ENCODE measurements at places on chromosomes 1 and 21. TPM values are rescaled to one million over a fixed set of nuclear protein-coding genes. Genes with fewer than 3 reads are reported as not detected.

The BEND5 gene
- total RNA-seq: 1.2 TPM

The FLG2 gene
- total RNA-seq: not detected

The IQGAP3 gene
- 48.9 TPM for total RNA-seq

The BARHL2 gene
- total RNA-seq: not detected

The CFHR2 gene
- not detected for total RNA-seq

The VN1R5 gene
- not detected for total RNA-seq

The AIRE gene
- not detected for total RNA-seq

The ACOT11 gene
- total RNA-seq: 0.59 TPM

The CAMK2N1 gene
- 28.6 TPM for total RNA-seq

The UMODL1 gene
- total RNA-seq: not detected

The HUNK gene
- total RNA-seq: 0.34 TPM

The SYT14 gene
- total RNA-seq: under 0.01 TPM

The THEM5 gene
- not detected for total RNA-seq

The SAMSN1 gene
- not detected for total RNA-seq

The EPHB2 gene
- 12.4 TPM for total RNA-seq

The CR2 gene
- total RNA-seq: not detected

The LPAR3 gene
- 3.0 TPM for total RNA-seq

The KRTAP7-1 gene
- total RNA-seq: not detected

The KRTAP21-3 gene
- not detected for total RNA-seq

The PADI6 gene
- total RNA-seq: not detected

The SOAT1 gene
- 10.3 TPM for total RNA-seq

The TDRD5 gene
- total RNA-seq: not detected

The HAPLN2 gene
- total RNA-seq: not detected

The ADAMTS5 gene
- 0.45 TPM for total RNA-seq

The MIXL1 gene
- total RNA-seq: not detected

The TRAF3IP3 gene
- not detected for total RNA-seq

The PLXNA2 gene
- 5.5 TPM for total RNA-seq

The CFHR3 gene
- total RNA-seq: not detected

The PTPRC gene
- not detected for total RNA-seq

The C1orf167 gene
- 0.45 TPM for total RNA-seq

The ATP8B2 gene
- total RNA-seq: 84.7 TPM

The PTGER3 gene
- not detected for total RNA-seq

The TNFRSF9 gene
- 0.15 TPM for total RNA-seq

The CACNA1S gene
- not detected for total RNA-seq

The IVL gene
- total RNA-seq: not detected

The RERE gene
- 14.6 TPM for total RNA-seq

The ASCL5 gene
- not detected for total RNA-seq

The TAL1 gene
- total RNA-seq: not detected

The CLDN19 gene
- total RNA-seq: not detected

The FCRL5 gene
- not detected for total RNA-seq

The AGRN gene
- 36.4 TPM for total RNA-seq

The SLC37A1 gene
- 0.74 TPM for total RNA-seq
